ENCODE measurements at places on chromosomes 13 and 19.

DNA sequence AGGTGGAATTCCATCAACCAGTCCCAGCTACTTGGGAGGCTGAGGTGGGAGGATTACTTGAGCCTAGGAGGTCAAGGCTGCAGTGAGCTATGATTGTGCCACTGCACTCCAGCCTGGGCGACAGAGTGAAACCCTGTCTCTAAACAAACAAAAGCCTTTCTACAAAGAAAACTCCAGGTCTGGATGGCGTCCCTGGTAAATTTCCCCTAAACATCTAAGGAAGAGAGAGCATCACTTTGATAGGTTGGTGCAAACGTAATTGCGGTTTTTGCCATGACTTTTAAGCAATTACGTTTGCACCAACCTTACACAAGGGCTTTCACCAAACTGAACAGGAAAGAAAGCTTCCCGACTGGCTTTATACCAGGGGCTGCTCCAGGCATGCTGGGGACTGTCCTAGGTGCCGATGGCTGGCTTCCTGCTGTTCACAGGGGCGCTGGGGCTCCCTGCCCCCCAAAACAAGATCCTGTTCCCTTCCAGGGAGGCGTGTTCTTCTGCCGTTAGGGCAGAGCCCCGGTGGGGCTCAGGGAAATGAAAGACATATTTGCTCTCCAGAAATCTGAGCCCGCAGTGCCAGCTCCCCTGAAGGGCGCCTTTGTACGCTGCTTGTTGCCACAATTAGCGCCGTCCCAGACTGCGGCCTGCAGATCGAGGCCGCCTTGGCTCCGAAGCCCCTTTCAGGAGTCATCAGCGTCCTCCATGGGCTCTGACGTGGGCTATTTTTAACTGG lies 38.7 kb upstream of the KLF2 start:
- DNase-seq: no peak

- DNase-seq: no peak
Measured at GRCh38 chr19:58556622-58557220, 1.7 kb downstream of the UBE2M start.

DNA sequence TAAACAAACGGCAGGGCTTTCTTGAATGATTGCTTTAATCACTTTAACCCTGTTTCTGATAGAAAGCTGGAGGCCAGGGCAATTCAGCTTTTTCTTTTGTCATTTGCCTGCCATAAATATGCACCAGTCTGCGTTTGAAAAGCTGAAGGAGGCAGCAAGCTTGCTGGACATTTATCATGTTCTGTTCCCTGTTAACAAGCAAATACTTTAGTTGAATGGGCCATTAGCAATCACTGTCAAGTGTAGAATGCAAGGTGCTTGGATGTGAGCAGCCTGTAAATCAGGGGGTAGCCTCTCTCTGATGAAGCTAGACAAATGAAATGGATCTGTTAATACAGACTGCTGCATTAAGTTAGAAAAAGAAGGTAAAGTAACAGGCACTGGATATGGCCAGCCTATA lies 7.6 kb downstream of the EFNB2 start:
- no peak for DNase-seq

DNA sequence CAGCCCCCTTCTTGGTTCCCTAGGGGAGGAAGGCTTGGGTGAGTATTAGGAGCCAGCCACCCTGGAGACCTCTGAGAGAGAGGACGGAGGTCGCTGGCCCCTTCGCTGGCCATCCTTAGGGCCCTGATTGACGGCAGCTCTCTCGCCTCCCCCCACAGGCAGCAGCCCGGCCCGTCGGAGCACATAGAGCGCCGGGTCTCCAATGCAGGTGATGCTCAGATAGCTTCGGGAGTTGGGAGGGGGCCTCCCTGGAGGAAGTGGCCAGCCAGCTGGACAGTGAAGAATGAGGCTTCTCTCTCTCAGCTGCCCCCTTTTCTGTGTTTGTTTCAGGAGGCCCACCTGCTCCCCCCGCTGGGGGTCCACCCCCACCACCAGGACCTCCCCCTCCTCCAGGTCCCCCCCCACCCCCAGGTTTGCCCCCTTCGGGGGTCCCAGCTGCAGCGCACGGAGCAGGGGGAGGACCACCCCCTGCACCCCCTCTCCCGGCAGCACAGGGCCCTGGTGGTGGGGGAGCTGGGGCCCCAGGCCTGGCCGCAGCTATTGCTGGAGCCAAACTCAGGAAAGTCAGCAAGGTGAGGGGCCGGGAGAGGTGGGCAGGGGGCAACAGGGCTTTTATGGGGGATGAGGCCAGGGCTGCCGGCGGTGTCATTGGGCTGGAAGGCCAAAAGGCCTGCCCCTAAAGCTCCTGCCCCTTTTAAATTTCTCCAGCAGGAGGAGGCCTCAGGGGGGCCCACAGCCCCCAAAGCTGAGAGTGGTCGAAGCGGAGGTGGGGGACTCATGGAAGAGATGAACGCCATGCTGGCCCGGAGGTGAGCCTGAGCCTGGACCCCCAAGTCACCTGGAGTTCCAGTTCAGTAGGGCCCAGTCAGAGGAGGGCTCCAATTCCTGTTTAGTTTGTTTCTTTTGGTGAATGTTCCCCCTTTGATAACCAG lies 15.0 kb downstream of the VASP start:
- no peak for DNase-seq

DNA sequence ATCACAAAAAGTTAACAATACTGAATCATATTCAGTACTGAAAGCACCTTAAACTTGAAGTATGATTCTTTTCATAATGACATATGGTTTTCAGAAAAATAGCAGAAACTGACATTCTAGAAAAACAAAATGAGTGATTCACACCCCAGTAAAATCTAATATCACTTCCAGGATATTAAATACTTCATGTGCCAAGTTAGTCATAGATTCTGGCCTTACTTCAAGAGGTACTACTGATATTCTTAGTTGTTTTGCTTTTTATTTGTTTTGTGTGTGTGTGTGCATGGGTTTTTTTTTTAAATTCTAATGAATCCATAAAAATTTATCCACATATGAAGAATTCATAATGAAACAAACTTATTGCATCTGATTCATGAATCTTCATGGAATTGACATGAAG lies 207.9 kb upstream of the UFM1 start:
- DNase-seq: no peak

DNA sequence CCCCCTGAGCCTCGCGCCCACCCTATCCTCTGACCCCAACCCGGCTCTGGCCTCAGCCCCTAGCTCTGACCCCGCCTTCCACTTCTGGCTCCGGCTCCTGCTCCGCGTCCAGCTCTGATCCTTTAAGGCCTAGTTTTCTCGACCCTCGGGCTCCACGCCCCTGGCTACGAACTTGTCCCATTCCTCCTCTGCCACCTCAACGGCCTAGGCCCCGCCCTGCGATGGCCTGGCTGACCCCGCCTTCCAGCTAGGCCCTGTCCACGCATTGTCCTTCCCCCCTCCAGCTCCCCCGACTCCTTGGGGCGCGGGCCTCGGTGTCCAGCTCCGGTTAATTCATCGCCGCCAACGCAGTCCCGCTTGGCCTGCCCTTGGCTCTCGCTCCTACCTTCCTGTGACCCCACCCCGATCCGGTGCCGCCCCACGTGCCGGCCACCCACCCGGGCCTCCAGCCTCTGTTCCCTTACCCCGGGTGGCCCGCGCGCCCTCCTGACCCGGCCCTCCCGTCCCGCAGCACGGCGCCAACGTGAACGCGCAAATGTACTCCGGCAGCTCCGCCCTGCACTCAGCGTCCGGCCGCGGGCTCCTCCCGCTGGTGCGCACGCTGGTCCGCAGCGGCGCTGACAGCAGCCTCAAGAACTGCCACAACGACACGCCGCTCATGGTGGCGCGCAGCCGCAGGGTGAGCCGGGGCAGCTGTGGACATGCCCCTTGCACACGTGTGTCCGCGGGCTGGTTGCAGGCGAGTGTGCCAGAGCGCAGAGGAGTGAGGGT lies 9.4 kb downstream of the BCL3 start:
- DNase-seq: no peak

- no peak for DNase-seq
Measured at GRCh38 chr19:41735071-41735600, 20.2 kb upstream of the CEACAM6 start.

DNA sequence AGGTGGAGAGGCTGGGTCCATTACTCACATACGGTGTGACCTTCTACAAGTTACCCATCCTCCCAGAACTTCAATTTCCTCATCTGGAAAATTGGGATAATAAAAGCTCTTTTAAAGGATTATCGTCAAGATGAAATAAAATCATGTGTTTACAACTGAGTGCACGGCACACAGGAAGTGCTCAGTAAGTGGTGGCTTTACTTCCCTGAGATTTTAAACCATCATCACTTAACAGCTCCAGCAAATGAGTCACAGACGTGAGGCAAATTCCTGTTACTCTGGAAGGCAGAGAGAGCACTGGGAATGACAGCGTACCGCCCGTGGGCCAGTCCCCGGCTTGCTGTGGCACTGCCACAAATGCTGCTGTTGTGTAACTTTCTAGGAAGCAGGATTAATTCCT lies 64.1 kb downstream of the MRPL57 start:
- no peak for DNase-seq

GRCh38 chr13:114034481-114034891 lies 60.6 kb upstream of the C13orf46 start:
- no peak for DNase-seq

GRCh38 chr13:64066711-64067110 lies 2651.1 kb upstream of the PCDH20 start:
- DNase-seq: no peak

GRCh38 chr19:38647966-38648768 lies 718 bp downstream of the ACTN4 start:
- no peak for DNase-seq

DNA sequence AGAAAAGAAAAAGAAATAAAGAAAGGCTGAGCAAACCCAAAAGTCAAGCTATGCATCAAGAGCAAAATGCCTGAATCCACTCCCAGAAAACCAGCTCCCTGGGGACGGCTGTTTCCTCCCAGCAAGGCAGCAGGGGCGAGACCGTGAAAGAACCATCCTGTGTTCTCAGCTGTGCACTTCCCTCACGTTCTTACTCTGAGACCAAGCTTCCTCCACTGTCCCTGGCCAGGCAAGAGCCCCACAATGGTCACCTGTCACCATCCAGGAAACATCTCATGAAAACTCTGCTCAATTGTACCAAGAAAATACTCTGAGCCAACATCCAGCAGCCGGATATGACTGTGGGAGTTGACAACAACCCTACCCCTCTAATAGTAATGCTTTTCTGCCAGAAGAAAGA lies 22.9 kb downstream of the RAB20 start:
- no peak for DNase-seq

DNA sequence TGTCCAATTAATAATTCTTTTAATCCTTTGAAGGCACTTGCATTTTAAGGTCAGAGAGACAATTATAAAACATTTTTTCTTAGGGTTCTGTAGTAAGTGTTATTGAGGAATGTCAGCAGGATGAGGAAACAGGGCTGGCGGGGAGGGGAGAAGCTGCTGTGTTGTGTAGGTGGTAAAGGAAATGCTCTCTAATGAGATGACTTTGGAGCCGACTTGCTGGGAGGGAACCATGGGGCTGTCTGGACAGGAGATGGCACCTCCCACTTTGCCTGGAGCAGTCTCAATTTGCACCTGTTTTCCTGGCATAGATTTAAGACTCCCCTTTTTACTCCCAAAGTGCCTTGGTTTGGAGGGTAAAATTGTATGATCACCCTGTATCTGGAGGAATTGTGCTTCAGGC lies 230.4 kb downstream of the ATP8A2 start:
- DNase-seq: no peak

GRCh38 chr13:79662882-79663281 lies 181.9 kb downstream of the NDFIP2 start:
- DNase-seq: no peak

All from GM19239 (cell line).